B cell (primary cell): ENCODE measurements at places on chromosomes 11 and 22. TPM values are rescaled to one million over a fixed set of nuclear protein-coding genes. Genes with fewer than 3 reads are reported as not detected.

DNA sequence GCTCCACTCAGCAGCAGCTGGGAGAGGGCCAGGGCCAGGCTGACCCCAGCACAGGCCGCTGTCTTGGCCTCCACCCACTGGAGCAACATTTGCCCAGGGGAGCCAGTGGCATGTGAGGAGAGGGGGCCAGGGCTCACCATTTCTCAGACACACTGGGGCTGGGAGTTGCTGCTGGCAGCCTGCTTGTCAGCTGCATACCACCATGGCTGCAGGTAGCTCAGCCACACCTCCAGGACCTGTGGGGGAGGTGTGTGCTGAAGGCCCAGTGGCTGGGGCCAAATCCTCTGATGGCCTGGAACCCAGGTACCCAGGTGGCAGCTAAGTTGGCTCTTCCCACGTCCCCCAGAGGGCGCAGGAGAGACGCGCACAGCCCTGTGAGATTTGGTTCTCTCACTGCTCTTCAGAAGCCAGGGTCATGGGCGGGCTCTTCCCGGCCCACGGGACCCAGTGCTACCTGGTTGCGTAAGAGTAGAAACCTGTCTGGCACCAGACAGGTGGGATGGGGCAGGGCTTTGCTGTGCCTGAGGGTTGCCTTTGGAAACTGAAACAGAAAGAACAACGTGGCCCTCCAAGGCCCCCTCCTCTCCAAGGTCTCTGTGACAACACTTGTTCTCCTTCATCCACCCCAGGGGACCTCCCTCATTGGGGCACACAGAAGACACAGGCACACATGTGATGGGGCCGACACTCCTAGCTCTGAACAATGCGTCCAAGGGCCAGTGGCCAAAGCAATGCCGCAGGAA lies 98.8 kb downstream of the MED15 start:
- no peaks in the 10 kb centered on the region for H3K27me3 ChIP-seq
- H3K4me3 ChIP-seq, result no peak overlapping the region
- DNase-seq, result peak; percentile 73
- no peak overlapping the region for H3K27ac ChIP-seq
- H3K4me1 ChIP-seq, result no peaks in the 10 kb centered on the region
- no peaks in the 10 kb centered on the region for H3K36me3 ChIP-seq

DNA sequence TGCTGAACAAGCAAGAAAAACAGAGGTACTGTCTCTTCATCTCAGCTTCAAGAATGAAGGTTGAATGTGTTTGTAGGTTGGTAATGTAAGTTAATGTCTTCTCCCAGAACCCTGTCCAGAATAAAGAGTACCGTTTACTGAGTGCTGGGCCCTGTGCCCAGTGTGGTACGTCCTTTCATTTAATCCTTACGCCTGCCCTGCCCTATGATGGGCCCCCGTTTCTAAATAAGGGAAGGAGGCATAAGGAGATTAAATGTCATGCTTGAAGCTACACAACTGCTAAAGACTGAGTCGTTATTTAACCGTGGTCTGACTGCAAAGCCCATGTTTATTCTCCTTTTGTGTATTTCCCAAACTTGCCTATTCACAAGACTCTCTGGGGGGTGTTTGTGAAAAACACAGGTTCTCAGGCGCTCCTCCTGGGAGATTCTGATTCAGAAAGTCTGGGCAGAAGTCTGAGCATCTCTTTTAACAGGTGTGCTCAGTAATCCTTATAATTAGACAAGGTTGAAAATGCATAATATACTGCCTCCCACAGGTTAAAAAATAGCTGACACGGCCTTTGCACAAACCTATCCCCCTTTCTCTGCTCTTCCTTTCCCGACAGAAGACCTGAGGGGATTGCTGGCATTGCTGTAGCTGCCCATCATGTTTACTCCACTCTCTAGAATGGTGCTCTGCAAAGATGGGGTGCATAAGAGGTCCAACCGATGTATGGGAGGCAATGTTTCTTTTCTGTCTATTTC lies 56.3 kb upstream of the ZBTB44 start:
- H3K27ac ChIP-seq, result no peak overlapping the region
- no peak for DNase-seq
- H3K27me3 ChIP-seq, result peaks cover 3% of the 10 kb centered on the region
- H3K4me3 ChIP-seq, result no peak overlapping the region
- H3K36me3 ChIP-seq, result no peaks in the 10 kb centered on the region

Gene PRSS23
- not detected in 2 replicates for total RNA-seq

DNA sequence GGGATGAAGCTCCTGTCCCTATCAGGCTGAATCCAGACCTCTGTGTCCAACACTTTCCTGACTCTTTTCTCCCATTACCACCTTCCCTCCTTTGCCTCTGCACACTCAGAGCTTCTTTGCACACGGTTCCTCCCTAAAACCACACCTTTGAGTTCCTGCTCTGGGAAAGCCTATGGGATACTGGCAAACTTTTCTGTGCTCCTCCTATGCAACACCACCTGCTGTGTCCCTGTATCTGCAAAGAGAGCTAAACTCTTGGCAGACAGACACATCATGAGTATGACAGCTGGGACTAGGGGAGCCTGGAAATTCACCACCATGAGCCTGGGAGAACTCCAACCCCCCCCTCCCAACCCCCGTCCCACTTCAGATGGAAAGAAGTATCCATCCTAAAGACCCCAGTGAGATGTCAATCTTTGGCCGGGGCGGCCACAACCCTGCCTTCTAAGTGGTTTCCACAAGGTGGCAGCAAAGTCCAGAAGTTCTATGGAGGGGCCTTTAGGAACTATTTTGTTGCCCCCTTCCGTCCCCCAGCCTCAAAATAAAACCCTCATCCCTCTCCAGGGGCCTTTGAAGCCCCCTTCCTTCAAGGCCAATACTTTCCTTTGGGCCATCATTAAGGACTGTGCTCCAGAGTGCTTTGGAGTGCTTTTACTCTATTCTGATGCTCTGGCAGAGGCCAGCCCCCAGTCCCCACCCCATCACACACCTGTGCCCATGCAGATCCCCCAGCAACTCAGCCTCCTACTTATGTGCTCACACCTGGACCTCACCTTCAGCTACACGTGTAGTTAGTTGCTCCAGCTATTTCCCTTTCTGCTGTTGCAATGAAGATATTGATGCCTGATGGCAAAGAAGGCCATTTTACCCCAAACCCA lies 19.4 kb downstream of the HTR3A start:
- H3K4me3 ChIP-seq, result no peak overlapping the region
- peaks cover 3% of the 10 kb centered on the region for H3K36me3 ChIP-seq
- H3K4me1 ChIP-seq, result peaks cover 7% of the 10 kb centered on the region

Gene SYT13
- total RNA-seq, result not detected in 2 replicates

- no peak for DNase-seq
- no peak overlapping the region for H3K4me3 ChIP-seq
Measured at GRCh38 chr11:112255067-112255720, 5.5 kb downstream of the PLET1 start.
